ENCODE measurements at places on chromosomes 3 and 15.

- DNase-seq: no peak
Observed at GRCh38 chr3:148845756-148846395, 18.3 kb downstream of the CPB1 start.

- DNase-seq: no peak
Observed at GRCh38 chr3:194577986-194578905, 55.0 kb downstream of the TMEM44 start.

DNA sequence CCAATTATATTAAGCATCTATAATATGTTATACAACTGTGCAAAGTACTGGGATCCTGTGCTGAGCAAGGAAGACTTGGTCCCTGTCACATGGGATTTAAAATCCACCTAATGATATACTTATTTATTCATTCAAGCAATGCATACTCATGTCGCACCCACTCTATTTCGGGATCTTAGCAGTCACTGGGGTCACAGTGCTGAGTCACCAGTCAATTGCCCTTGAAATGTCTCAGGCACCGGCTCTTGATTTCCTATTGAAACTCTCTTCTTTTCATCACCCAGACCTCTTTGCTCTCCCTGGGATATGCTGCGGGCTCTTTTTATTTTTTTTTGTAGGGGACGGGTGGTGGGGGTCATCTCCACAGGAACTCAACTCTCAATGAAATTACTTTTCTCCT, 194.5 kb upstream of the GAP43 start:
- no peak for DNase-seq

- no peak for DNase-seq
Observed at GRCh38 chr15:41160639-41161315, 44.7 kb upstream of the INO80 start.

GRCh38 chr3:181699171-181699903, 12.4 kb upstream of the SOX2 start:
- DNase-seq: no peak

GRCh38 chr3:14521611-14522010, 18.5 kb downstream of the GRIP2 start:
- DNase-seq: no peak

- DNase-seq: no peak
Observed at GRCh38 chr3:32835961-32836360, 18.2 kb downstream of the TRIM71 start.
